ENCODE measurements at places on chromosomes 6 and 20. TPM values are rescaled to one million over a fixed set of nuclear protein-coding genes. Genes with fewer than 3 reads are reported as not detected.

The TSHZ2 gene
- total RNA-seq, result 8.8 TPM

The RSPO4 gene
- 1.00 TPM for total RNA-seq

- no peak overlapping the region for H3K27ac ChIP-seq
- peaks cover 12% of the 10 kb centered on the region for H3K4me1 ChIP-seq
- H3K36me3 ChIP-seq, result no peaks in the 10 kb centered on the region
- no peak for DNase-seq
- H3K27me3 ChIP-seq, result no peaks in the 10 kb centered on the region
Observed at GRCh38 chr6:43809417-43810305, 39.6 kb downstream of the VEGFA start.

The PARD6B gene
- total RNA-seq, result 41.8 TPM

The NRSN1 gene
- not detected for total RNA-seq

DNA sequence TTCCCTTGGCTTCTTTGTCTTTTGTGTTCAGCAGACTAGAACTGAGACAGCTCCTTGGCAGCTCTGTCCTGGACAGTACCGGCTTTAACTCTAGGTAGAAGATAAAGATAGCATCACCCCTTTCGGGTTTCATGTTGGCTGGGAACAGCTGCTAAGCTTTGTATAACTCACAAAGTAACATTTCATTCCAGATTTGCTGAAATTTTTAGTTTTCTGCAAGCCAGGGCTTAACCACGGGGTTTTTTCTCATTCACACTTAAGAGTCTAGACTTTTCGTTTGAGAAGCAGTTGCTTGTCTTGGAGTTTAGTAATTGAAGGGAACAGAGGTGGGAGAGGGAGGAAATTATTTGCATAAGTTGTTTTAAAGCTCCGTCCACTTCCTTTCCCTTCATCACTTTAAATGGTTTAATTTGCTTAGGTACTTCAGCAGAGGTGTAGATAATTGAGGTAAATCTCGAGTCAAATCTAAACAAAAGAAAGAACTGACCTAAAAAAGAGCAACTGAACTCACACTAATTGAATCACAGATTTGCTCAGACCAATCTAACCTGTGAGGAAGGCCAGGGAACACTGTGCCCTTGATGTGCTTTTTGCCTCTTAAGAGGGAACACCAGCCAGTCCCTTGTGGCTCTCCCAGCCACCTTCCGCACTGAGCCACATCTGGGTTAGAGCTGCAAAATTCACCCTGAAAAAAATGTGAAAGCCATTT, 48.3 kb downstream of the RREB1 start:
- H3K27ac ChIP-seq, result peak overlapping the region; percentile 17
- peaks cover 35% of the 10 kb centered on the region for H3K4me1 ChIP-seq
- no peaks in the 10 kb centered on the region for H3K27me3 ChIP-seq

- no peaks in the 10 kb centered on the region for H3K36me3 ChIP-seq
- H3K27me3 ChIP-seq, result no peaks in the 10 kb centered on the region
- H3K27ac ChIP-seq, result no peak overlapping the region
- H3K4me3 ChIP-seq, result no peak overlapping the region
Observed at GRCh38 chr6:47371139-47371869, 61.6 kb upstream of the TNFRSF21 start.

The TFAP2A gene
- 0.14 TPM for total RNA-seq

DNA sequence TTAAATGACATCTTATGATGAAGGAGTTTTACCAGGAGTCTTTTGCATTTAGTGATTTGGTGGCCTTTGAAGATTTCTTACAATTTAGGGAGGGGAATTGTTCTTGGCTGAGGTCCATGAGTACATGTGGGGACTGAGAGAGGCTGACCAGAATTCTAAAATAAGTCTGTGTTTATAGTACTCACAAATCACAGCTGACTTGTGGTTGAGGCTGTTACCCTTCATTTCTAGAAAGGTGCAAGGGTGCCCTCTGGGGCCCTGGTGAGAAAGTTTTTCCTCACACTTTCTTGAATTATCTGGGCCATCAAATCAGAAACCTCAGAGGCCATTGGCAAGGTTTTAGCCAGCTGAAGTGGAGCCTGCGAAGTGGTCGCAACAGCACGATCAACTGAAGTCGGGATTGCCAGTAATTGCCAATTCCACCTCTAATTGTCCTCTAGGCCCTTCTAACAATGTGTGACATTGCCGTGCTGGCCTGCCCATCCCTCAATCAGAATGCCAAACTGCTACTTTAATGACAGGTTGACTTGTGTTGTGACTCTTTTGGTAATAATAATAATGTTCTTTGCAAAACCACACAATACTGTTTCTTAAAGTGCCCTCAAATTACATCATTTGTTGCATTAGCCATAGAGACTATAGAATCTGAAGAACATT, 221.6 kb downstream of the OGFRL1 start:
- H3K4me1 ChIP-seq, result no peaks in the 10 kb centered on the region
- H3K36me3 ChIP-seq, result no peaks in the 10 kb centered on the region
- no peak overlapping the region for H3K4me3 ChIP-seq
- no peaks in the 10 kb centered on the region for H3K27me3 ChIP-seq
- H3K27ac ChIP-seq, result no peak overlapping the region
- DNase-seq, result peak; percentile 94

DNA sequence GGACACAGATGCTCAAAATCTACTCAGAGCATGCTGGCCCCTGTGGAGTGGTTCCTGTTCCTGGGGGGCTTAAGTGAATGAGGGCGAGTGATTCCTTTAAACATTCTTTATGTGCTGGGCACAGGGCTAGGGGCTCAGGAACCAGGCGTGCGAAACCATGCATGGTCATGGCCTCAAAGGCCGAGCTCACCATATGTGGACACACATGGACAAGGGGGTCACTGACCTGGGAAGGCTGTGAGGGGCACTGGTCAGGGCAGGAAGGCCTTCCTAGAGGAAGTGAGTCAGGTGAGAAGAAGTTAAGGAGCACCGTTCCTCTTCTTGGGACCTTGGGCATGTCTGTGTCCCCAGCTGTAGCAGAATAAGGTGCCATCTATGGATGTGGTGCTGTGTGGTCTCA, 74.6 kb upstream of the BHLHE23 start:
- no peak for DNase-seq
- no peaks in the 10 kb centered on the region for H3K36me3 ChIP-seq
- no peak overlapping the region for H3K4me3 ChIP-seq
- H3K27me3 ChIP-seq, result no peaks in the 10 kb centered on the region

The POU3F2 gene
- total RNA-seq, result not detected

- H3K4me1 ChIP-seq, result no peaks in the 10 kb centered on the region
- peak; percentile 51 for DNase-seq
- no peak within 1 kb of the TSS for H3K27ac ChIP-seq
- H3K27me3 ChIP-seq, result no peaks in the 10 kb centered on the region
- no peaks in the 10 kb centered on the region for H3K36me3 ChIP-seq
Observed at GRCh38 chr6:35776364-35777215, at the start of gene CLPSL2. Gene CLPSL2 (plus strand): TSS chr6:35776598. CDS start chr6:35776619, 21 bp downstream.

The CARMIL1 gene
- total RNA-seq, result 36.5 TPM

The SLC22A7 gene
- total RNA-seq, result not detected

The OR2H2 gene
- total RNA-seq, result not detected

DNA sequence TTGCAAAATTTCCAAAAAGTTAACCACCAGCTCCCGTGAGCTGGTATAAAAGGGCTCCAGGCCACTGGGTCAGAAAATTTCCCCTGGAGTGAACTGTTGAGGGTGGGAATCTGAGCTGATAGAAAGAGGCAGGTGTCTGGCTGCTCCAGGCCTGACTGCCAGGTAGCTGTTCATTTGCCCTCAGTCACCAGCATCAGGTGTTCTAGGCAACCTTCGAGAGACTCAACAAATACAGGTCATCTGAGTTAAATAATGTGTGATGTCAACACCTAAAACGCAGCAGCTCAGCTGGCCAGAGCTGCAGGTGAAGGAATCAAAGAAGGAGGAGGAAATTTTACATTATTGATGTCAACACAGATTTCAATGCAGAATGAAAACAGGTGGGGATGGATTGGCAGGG, 46.7 kb downstream of the KCNK5 start:
- H3K27ac ChIP-seq, result no peak overlapping the region
- no peaks in the 10 kb centered on the region for H3K36me3 ChIP-seq
- no peaks in the 10 kb centered on the region for H3K27me3 ChIP-seq

DNA sequence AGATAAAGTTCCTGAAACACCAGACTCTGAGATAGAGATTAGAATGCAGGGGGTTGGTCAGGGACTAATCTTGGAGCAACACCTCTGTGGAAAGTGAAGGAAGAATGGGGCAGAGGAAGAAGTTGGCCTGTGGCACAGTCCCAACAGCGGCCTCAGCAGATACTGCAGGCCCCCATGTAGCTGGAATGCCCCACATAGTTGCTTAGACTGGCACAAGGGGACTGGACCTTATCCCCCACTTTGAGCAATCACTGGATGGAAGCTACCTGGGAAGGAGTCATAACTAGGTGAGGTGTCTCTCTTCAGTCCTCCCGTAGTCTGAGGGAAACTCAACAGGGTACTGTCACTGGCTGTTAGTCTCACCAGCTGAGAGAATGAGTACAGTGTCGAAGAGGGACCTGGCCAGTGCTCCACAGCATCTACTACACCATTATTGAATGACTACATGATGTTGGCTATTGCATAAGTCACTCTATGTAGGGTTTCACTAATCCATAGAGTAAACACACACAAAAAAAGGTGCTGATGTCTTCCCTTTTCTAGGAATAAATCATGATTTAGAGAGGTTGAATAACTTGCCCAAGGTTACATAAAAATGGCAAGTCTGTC, 47.5 kb downstream of the ADGRG6 start:
- H3K4me1 ChIP-seq, result peaks cover 25% of the 10 kb centered on the region
- no peaks in the 10 kb centered on the region for H3K27me3 ChIP-seq
- DNase-seq, result no peak
- no peaks in the 10 kb centered on the region for H3K36me3 ChIP-seq
- H3K4me3 ChIP-seq, result no peak overlapping the region

GRCh38 chr6:136067731-136068341, 182.3 kb downstream of the MTFR2 start:
- no peaks in the 10 kb centered on the region for H3K36me3 ChIP-seq
- H3K4me3 ChIP-seq, result no peak overlapping the region
- no peaks in the 10 kb centered on the region for H3K27me3 ChIP-seq
- no peak for DNase-seq
- peak overlapping the region; percentile 87 for H3K27ac ChIP-seq
- no peaks in the 10 kb centered on the region for H3K4me1 ChIP-seq

DNA sequence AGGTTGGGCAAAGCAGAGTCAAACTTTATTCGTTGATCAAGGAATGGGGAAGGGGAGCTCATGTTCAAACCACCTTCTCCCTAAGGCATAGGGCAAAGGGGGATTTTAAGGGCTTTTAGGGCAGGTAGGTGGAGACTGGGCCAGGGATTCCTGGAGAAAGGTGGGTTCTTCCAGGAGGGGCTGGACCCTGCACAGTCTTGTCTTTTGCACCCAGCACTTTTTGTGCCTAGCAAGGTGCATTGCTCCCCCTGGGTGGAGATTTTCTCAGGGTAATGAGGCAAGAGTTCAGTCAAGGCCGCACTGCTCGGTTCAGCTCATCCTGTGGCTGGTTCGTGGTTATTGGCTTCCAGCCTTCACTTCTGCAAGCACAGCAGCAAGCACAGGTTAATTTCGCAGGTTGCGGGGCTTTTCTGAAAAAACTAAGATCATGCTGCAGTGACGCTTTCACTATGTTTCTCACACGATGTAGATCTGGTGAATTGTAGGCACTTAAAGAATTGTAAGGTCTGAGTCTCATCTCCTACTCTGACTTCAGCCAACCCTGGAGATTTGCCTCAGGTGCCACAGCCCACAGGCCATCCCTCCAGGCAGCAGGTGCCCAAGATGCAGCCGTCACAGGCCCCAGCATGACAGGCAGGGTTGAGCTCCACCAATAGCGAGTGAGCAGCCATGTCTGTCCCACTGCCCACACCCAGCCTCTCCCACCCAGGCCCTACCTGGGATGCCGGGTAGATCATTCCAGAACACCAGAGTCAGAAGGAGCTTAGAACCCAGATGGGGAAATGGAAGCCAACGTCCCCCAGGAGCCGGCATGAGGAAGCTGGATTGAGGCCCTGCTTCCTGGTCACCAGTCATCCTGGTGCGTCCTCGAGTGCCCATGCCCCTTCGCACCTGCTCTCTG, 37.1 kb downstream of the SUN5 start:
- no peaks in the 10 kb centered on the region for H3K27me3 ChIP-seq
- no peaks in the 10 kb centered on the region for H3K4me1 ChIP-seq
- H3K36me3 ChIP-seq, result no peaks in the 10 kb centered on the region
- no peak for DNase-seq
- no peak overlapping the region for H3K4me3 ChIP-seq

- H3K27me3 ChIP-seq, result no peaks in the 10 kb centered on the region
- H3K4me3 ChIP-seq, result no peak overlapping the region
- H3K4me1 ChIP-seq, result no peaks in the 10 kb centered on the region
- H3K36me3 ChIP-seq, result no peaks in the 10 kb centered on the region
- no peak for DNase-seq
Observed at GRCh38 chr6:51856508-51856907, 230.9 kb downstream of the PKHD1 start.

- no peak overlapping the region for H3K4me3 ChIP-seq
Observed at GRCh38 chr20:22490287-22491193, 93.8 kb downstream of the FOXA2 start.

The ACTL10 gene
- 3.4 TPM for total RNA-seq

- no peak overlapping the region for H3K27ac ChIP-seq
- H3K27me3 ChIP-seq, result no peaks in the 10 kb centered on the region
- H3K36me3 ChIP-seq, result no peaks in the 10 kb centered on the region
- H3K4me3 ChIP-seq, result no peak overlapping the region
Observed at GRCh38 chr6:39476151-39476550, 153.6 kb upstream of the KCNK16 start.

GRCh38 chr6:151091571-151091970, 148.2 kb upstream of the AKAP12 start:
- H3K27ac ChIP-seq, result no peak overlapping the region
- DNase-seq, result no peak

DNA sequence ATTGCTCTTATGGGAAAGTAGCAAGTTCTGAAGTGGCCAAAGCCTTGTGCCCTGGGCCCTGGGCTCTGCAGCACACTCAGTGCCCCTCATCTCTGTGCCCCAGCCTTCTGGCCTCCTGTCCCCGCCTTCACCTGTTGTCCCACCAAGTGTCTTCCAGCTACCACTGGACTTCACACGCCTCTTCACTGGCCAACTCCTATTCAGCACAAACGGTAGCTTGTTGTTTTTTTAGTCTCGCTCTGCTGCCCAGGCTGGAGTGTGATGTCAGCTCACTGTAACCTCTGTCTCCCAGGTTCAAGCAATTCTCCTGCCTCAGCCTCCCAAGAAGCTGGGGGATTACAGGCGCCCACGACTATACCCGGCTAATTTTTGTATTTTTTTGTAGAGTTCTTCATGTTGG, 4.8 kb downstream of the CCHCR1 start:
- no peak for DNase-seq
- H3K27me3 ChIP-seq, result no peaks in the 10 kb centered on the region
- H3K27ac ChIP-seq, result no peak overlapping the region
- peaks cover 17% of the 10 kb centered on the region for H3K36me3 ChIP-seq
- no peak overlapping the region for H3K4me3 ChIP-seq
